Esophagus squamous epithelium (tissue), 5 donors: ENCODE measurements at places on chromosomes 1 and 21.

DNA sequence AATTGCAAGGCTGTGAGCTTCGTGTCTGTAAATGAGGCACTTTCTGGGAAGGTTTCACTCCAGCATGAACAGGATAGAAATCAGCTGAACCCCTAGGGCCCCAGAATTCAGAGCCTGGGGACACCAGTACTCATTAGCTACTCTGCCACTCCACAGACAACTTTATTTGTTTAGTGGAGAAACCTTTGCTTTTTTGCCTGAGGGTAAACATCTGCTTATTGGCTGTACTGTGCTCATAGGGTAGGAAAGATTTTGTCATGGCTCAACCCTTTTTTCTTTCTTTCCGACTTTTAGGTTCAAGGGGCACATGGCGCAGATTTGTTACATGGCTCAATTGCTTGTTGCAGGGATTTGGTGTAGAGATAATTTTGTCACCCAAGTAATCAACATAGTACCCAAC is 138.4 kb upstream of the BACE2 start:
- H3K27ac ChIP-seq = no peak overlapping the region
- no peaks in the 10 kb centered on the region for H3K36me3 ChIP-seq
- H3K27me3 ChIP-seq = no peaks in the 10 kb centered on the region
- no peak for DNase-seq
- H3K4me1 ChIP-seq = no peaks in the 10 kb centered on the region
- no peak overlapping the region for H3K4me3 ChIP-seq

DNA sequence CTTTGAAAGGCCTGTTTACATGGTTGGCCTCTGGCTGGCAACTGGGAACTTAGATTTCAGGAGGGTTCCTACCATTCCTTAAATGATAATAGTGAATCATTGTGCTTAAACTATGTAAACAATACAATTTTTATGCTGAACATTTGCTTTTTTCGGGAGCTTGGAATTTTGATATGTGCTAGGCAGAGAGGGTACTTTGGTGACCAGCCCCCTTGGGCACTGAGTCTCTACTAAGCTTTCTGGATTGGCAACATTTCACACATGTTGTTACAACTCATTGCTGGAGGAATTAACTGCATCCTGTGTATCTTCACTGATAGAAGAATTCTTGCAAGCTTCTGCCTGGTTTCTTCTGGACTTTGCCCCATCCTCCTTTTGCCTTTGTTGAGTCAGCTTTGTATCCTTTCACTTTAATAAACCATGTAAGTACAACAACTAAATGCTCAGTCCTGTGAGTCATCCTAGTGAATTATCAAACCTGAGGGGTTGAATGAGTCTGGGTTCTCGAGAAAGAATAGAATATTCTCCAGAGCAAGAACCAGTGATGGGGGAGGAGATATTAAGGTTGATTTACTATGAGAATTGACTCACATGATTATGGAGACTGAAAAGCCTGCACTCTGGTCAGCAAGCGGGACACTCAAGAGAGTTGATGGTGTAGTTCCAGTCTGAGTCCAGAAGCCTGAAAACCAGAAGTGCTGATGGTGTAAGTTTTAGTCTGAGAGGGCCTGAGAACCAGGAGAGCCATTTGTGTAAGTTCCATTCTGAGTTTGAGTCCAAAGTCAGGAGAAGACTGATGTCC is 3.1 kb upstream of the SLC16A4 start:
- H3K27ac ChIP-seq = no peak overlapping the region
- no peaks in the 10 kb centered on the region for H3K4me1 ChIP-seq
- no peak for DNase-seq
- no peaks in the 10 kb centered on the region for H3K27me3 ChIP-seq
- H3K4me3 ChIP-seq = no peak overlapping the region

DNA sequence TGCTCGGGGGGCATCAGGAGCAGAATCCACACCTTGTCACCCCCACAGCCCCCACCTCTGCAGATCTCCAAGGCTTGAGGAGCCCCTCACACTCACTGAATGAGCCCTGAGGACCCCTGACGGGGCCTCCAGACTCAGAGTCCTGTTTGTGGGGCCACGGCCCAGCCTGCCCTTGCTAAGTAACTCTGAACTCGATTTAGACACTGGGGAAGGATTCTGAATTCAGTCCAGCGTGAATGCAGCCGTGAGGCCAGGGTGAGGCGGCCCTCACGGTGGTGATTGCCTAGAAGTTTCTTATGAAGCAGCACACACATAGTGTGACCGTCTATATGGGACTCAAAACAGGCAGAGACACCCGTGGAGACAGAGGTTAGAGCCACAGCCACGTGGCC is 58.9 kb upstream of the ADARB1 start:
- peaks cover 53% of the 10 kb centered on the region for H3K4me1 ChIP-seq
- H3K36me3 ChIP-seq = no peaks in the 10 kb centered on the region
- peaks cover 69% of the 10 kb centered on the region for H3K27me3 ChIP-seq

DNA sequence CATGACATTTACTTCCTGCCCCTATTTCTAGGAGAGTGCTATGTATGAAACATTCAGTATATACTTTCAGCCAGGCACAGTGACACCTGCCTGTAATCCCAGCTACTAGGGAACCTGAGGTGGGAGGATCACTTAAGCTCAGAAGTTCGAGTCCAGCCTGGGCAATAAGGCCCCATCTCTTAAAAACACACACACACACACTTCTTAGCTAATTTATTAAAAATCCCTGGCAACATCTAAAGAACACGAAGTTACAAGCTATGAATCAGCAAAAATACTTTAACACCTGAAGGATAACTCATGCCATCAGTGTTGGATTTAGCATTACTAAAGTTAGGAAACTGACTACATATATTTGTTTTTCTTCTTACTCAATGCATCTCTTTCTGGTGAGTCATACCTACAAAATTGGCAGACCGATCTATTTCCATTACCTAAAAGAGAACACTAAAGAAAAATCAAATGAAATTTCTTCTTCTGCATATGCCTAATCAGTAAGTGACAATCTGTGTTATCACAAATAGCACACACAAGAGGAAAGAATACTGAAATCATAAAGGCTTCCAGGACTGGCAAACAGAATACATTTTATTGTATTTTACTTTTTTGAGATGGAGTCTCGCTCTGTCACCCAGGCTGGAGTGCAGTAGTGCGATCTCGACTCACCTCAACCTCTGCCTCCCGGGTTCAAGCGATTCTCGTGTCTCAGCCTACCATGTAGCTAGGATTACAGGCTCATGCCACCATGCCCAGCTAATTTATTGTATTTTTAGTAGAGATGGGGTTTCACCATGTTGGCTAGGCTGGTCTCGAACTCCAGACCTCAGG is 41.4 kb downstream of the RNF115 start:
- no peaks in the 10 kb centered on the region for H3K27me3 ChIP-seq
- peak overlapping the region; percentile 74 for H3K27ac ChIP-seq
- H3K36me3 ChIP-seq = no peaks in the 10 kb centered on the region
- no peak for DNase-seq

- DNase-seq = no peak
- no peaks in the 10 kb centered on the region for H3K36me3 ChIP-seq
Observed at GRCh38 chr1:16050328-16050727, 6.7 kb downstream of the CLCNKB start.

DNA sequence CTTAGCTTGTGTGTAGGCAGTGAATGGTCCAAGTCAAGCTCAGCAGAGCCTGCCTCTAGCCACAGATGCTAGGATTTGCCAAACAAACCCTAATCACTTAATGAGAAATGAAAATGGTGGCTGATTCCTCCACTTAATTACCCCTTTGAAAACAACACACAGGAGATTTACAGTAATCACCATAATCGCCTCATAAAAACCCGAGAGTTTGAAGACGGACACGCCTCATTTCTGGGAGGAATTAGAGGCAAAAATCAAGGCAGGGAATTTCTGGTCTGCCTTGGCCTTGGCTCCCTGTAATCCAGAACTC is 16.3 kb upstream of the FOXE3 start:
- H3K4me3 ChIP-seq = no peak overlapping the region
- no peak for DNase-seq
- H3K36me3 ChIP-seq = no peaks in the 10 kb centered on the region
- H3K4me1 ChIP-seq = no peaks in the 10 kb centered on the region

DNA sequence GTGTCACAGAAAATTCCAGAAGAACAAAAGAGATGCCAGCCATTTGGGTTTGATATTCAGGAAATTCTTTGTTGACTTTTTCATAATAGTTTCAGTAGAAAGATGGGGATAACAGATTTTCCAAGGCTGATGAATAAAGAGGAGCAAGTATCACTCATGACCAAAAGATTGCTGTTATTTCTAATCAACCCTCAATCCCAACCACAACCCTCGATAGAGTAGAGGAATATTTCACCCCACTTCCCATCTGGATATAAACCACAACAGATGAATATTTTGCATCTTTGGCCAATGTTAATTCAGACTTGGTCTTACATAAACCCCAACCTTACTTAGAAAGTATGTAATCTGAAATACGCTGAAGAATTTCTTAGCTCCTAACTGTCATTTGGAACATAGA is 232.4 kb downstream of the SEC16B start:
- no peaks in the 10 kb centered on the region for H3K36me3 ChIP-seq
- H3K4me1 ChIP-seq = no peaks in the 10 kb centered on the region
- DNase-seq = no peak
- H3K27ac ChIP-seq = no peak overlapping the region

DNA sequence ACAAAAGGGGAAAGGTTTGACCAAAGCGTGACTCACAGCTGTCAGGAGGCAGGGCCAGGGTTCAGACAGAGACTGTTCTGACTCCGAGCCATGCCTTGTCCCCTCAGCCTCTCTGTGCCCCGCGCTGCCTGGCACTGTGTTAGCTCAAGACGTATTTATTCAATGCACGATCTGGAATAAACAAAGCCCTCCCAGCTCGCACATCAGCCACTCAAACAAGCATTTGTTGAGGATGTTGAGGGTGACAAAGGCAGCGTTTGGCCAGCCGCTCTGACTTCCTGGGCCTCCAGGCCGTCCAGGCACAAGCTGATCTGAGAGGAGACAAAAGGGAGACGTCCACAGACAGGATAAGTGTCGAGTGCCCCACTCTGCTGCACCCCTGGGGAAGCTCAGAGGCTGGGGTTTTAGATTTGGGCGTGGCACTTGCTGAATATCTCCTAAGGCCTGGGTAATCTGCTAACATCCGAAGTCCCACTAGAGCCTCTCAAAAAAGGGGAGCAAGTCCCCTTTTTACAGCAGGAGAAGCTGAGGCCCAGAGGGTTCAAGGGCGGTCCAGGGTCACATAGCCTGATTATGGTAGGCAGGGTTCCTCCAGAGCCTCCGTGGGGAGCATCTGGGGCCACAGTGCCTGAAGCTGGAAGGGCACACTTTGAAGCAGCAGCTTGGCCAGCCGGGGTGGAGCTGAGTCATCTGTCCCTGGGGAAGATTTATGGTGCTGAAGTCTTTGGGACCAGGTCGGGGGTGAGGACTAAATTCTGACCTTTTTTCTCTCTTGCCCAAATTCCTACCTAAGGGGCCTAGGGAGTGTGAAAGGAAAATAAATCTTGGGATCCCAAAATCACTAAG is 95.9 kb downstream of the SPSB1 start:
- no peak for DNase-seq
- no peaks in the 10 kb centered on the region for H3K36me3 ChIP-seq
- H3K4me3 ChIP-seq = no peak overlapping the region
- H3K27ac ChIP-seq = peak overlapping the region; percentile 48
- no peaks in the 10 kb centered on the region for H3K27me3 ChIP-seq

DNA sequence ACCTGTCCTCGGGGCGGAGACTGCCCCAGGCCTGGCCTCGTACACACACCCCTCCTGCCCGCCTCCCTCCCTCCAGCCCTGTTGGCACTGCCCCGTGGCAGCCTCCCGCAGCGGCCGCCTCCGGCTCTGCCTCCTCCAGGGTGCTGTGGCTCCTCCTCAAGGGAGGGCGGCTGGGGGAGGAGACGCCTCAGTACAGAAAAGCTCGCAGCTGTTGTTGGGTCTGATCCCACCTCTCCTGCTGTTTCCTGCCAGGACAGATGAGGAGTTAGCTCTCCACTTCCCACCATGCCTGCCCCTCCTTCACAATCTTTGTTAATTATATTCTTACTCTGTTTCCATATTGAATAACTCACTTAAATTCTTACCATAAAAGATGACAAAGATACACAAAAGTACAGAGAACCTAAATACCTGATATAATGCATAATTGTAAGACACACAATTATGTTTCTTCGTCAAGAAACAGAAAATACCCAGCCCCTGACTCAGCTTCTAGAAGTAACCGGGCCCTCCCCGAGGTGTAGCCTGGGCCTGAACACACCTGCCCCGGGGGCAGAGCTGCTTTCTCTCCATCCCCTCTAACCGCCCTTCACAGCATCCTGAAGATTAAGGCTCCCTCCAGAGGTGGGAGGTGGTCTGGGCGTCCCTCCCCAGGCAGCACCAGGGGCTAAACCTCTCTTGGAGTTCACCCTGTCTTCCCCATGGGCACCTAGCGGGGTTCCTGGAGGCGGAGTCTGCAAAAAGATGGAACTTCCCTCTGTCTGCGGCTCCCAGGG is 30.6 kb upstream of the COL6A1 start:
- no peak for DNase-seq
- H3K27me3 ChIP-seq = no peaks in the 10 kb centered on the region
- no peak overlapping the region for H3K27ac ChIP-seq

DNA sequence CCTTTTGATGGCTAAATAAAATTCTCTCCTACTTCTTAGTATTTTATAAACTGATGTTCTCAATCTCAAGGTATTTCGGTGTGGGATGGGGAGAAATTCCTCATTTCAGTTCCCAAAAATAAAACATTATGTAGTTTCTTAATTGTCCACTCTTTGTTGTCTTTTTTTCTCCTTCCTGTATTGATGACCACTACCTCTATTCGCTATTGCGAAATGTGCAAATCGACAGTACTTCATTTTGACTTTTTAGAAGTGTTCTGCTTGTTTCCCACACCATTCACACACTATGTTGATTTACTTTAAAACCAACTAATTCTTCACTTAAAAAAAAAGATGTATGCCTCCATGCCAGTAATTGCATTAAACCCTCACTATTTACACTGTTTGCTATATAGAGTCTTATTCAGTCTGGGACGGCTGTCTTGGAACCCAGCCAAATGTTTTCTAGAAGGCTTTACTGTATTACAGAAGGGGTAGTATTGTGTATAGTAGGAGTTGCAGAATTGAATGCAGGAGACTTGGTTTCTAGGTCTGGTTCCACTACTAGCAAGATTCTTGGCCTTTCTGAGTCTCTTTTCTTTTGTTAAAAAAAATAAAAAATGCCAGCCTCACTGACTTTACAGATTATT is 5.6 kb downstream of the RNF2 start:
- H3K36me3 ChIP-seq = no peaks in the 10 kb centered on the region
- no peaks in the 10 kb centered on the region for H3K27me3 ChIP-seq
- H3K4me1 ChIP-seq = no peaks in the 10 kb centered on the region
- no peak overlapping the region for H3K4me3 ChIP-seq

DNA sequence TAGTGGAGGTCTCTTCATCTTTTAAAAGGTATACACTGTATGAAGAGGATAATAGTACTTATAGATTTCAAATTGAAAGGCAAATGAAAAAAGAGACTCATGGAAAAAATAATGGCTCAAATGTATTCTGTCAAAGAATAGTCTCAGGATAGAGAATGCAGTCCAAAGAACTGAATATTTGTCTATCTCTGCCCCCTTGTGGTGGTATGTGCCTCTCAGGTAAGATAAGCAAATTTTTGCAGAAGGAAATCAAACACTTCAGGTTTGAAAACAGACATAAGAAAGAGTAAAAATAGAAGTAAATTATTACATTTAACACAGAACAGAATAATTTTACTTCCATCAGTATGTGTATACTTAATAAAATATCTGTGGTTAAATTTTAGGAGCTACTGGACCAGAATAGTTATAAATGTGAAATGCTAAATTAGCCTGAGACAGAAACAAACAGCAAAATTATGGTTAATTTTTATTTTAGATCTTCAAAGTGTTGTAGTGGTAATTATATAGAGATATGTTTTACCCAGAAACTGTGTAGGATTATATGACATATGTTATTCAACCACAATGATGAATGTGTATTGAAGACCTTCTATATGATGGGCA is 164.4 kb upstream of the PALMD start:
- H3K4me1 ChIP-seq = no peaks in the 10 kb centered on the region
- no peak overlapping the region for H3K27ac ChIP-seq
- H3K36me3 ChIP-seq = no peaks in the 10 kb centered on the region
- no peak overlapping the region for H3K4me3 ChIP-seq
